ENCODE measurements at places on chromosomes 6 and 20.

- DNase-seq = no peak
Measured at GRCh38 chr20:54470697-54471096, 4.7 kb upstream of the DOK5 start.

DNA sequence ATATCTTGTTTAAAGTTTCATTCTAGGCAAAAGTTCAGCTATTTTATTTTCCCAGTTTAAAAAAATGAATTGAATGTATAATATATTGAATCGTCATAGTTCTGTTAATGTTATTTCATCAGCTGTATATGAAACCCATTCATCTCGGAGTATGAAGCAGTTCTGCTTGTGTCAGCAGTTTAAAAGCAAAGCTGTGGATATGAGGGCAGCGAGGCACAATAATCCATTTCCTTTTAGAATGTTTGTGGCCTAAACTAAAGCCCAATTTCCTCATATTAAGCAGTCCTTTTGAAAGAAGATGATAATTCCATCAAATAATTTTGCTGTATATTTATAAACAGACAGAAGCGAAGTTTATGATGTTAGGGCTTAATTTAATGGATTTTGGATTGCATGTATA, 300.1 kb downstream of the SAMD5 start:
- DNase-seq = no peak

GRCh38 chr6:16105854-16106253, 23.0 kb upstream of the MYLIP start:
- DNase-seq = no peak

DNA sequence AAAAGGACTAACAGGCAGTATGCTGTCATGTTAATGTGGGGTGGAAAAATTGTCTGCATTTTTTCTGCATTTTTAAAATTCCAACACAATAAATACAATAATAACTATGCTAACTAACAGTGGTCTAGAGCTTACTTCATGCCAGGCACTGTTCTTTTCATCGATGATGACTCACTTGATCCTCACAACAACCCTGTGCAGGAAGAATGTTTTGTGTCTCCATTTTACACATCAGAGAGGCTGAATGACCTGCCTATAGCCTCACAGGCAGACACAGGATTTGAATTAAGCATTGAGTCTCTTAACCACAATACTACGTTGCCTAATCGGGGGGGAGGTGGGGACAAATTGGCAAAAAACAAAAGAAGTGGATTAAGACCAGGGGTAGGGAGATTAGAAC, 26.9 kb upstream of the FANCE start:
- no peak for DNase-seq

DNA sequence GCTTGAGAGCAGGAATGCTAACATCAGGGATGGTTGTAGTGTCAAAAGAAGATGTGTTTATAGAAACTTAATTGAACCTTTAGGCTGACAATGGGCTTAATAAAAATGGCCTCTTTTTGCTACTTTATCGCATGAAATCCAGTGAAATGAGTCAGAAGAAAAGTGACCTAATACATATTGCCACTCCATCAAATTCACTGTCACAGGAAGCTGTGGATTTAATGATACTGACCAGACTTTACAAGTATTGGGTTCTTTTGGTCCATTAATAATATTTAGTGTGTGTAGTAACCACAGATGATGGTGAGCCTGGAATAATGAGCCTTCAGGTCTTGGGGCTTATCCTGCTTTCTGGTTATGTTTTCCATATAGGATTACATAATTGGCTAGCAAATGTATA, 231.8 kb upstream of the GMDS start:
- no peak for DNase-seq

GRCh38 chr6:47376930-47377329, 67.2 kb upstream of the TNFRSF21 start:
- DNase-seq = no peak

- DNase-seq = no peak
Measured at GRCh38 chr6:1200409-1201101, 111.3 kb upstream of the FOXQ1 start.

- no peak for DNase-seq
Measured at GRCh38 chr6:7730001-7730783, 4.3 kb downstream of the BMP6 start.

- DNase-seq = no peak
Measured at GRCh38 chr6:129120856-129121638, 238.1 kb downstream of the LAMA2 start.

- no peak for DNase-seq
Measured at GRCh38 chr20:2246069-2246491, 49.7 kb upstream of the TGM3 start.
